Activated T-cell treated with anti-CD3 and anti-CD28 coated beads, Interleukin-2, amount 50 U/mL, for 48 hours (primary cell): ENCODE measurements at places on chromosomes 7 and 10.

DNA sequence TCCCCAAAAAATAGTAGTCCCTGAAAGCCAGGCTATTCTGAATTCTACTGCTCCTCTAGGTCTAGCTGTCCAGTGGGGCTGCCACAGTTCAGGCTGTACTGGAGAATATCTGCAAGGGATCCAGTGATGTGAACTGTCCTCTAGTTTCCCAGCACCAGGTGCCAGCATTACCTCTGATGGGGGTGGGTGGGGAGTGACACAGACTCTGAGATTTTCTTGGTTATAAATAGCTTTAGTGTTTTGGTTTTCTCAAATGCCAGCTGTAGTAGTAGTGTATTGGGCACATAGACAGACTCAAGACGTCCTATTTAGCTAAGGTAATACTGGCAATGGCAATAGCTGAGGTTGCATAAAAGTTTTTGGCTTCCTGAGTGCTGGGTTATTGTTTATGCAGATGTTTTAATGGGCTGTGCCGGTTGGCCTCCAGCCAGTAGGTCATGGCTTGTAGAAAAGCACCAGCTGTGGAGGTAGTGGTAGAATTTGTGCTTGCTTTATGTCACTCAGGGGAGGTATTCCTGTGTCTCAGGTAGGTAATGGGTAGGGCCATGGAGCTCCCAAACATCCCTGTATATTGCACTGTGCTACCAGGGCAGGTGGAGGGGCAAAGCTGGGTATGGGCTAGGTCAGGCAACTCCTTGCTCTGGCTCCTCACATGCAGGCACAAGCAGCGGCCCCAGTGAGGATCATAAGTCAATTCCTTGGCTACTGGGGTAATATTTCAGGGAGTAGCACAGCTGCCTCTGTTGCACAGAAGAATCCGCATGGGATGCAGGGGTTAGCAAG, 338.7 kb upstream of the LRRTM3 start:
- no peak for DNase-seq

- DNase-seq, result no peak
Observed at GRCh38 chr7:129351320-129351719, 82.9 kb upstream of the STRIP2 start.

DNA sequence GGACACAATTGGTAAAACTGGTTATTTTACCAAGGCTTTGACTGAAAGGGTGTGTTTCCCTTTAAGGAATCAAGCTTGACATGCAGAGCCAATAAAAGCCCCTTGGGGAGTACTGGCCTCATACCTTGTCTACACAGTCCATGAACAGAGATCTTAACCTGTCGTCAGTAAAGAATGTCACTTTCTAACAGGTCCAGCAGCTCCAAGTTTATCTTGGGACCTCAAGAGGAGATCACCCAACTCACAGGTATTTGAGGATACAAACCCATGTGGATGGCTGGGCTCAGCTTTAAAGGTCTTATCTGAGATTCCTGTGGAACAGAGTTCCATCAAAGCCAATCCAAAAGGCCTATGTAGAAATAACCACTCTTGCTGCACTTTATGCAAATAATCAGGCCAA, 61.3 kb downstream of the COA1 start:
- no peak for DNase-seq

DNA sequence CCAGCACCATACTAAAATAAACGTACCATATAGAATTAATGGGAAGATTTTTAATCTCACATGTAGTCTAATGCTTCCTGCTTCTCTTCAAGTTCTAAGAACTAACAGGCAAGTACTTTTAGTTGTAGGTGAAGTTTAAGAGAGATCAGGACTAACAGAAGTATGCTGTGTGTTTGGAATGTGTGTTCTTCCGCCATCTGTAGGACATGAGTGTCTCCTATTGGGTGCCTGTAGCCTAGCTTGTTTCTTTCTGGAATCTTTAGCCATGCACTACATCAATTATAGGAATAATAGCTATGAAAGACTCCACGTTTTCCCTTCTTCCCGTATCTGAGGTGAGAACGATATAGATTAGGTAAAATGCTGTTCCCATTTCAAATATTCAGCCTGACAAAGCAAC, 140.2 kb upstream of the AHR start:
- DNase-seq, result no peak

GRCh38 chr7:36630112-36630650, 94.1 kb downstream of the AOAH start:
- DNase-seq, result no peak

DNA sequence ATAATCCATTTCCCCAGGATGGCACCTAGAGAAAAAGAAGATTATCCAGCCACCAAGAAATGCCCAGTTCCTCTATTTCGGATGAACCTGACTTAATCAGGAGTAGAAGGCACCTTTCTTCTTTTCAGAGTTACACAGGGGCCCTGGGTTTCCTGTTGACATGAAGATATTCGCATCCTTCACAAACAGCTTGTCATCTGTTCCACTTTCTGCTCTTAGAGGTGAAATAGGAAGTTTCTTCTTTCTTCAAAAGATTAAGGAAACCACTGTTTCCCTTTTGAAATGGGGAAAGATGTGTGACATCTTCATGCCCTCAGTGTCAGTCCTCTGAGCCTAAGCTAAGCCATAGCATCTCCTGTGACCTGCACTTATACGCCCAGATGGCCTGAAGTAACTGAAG, 39.1 kb upstream of the RAB18 start:
- DNase-seq, result no peak

GRCh38 chr10:23892296-23892695, 316.6 kb upstream of the KIAA1217 start:
- no peak for DNase-seq

GRCh38 chr10:35726846-35727245, 84.8 kb upstream of the FZD8 start:
- no peak for DNase-seq
